ENCODE measurements at places on chromosomes 13 and 19.

DNA sequence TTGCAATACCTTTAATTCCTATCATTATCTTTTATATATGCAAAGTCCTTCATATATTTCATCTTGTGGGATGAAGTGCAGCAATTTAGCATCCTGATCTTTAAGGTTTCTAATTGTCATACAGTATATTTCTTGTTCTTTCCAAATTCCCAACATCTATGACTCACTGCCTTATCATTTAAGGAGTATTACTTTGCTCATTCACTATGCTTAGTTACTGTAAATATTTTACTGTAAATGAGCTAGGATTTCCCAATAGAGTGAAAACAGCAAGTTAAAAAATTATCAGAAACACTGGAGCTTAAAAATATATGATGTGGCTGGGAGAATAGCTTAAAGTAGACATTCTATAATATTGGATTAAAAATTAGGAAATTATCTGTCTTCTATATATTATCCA, 69.9 kb downstream of the SLITRK6 start:
- DNase-seq = no peak

- DNase-seq = no peak
These were observed 24.0 kb upstream of the OLFM4 start for GRCh38 chr13:53004573-53004972.

DNA sequence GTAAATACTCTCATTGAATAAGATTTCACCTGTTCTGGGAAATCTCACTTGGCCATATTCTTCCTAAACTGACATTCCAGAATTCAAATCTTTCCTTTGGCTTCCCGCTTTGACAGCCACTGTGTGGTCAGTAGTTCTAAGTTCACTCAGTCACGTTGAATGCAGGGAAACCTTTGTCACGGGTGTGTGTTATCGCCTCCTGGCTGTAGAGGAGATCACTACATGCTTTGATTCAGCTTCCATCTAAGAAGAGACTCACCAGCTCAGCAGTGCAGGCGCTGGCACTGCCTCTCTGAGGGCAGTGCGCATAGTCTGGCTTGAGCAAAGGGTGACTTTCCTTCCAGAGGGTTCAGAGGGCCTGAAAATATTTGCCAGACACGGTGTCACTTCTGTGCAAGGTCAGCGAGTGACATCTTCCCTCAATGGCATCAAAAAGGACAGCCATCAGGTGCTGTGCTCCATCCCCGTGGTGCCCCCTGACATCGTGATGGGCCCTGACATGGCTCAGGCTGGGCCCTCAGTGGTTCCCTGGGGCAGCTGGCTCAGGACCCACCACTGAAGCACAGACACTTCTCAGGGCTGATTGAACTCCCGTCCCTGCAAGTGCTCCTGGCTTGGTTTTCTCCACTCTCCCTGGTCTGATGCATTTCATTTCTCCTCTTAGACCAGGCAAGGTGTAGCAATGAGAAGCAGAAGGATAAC, 635.4 kb upstream of the ARGLU1 start:
- DNase-seq = no peak

DNA sequence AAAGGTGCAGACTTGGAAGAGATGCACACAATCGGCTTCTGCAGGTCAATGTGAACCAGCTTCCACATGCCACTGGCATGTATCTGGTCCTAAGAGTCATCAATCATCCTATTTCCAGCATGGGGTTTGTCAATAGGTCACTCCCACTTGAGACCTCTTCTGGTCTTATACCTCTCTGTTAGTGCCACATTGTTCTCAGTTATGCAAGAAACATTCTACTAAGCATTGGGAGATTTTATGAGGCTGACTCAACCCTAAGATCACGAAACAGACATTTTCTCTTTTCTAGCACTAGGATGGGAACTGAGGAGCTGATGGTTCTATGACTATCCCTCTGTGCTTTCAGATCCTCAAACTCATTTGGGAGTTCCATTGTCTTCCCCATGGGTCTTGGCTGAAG, 581.5 kb upstream of the KLF12 start:
- DNase-seq = no peak

GRCh38 chr13:20778311-20778710, 4.5 kb upstream of the EEF1AKMT1 start:
- DNase-seq = no peak

DNA sequence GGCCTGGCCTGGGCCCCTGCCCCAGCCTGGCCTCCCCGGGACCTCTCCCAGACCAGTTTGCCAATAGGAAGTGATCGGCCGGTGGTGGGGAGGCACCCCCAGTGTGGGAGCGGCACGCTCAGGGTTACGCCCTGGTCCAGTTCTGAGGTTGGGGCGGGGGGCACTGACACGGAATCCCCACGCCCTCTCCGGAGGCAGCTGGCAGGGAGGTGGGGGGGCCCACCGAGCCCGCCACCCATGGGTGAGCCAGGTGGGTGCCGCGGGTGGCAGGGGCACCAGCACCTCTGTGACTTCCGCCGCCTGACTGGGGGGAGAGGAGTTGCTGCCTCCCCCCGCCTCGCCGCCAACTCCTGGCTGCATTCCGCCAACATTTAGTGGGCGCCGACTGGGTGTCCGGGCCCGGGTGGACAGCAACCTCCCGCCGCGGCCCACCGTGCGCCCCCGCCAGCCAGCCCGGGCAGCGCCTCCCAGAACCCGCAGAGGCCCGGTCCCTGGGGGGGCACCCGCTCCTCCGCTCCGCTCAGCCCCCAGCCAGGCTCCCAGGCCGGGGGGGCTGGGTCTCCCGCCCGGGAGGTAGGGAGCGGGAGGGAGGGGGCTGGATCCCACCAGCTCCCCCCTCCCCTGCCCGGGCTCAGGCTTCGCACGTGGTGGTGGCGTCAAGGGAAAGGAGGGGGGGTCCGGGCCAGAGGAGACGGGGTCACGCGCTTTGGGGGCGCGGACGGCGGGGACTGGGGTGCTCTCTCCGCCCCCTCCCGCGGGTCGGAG, 2.0 kb downstream of the ZBTB7A start:
- no peak for DNase-seq

All from activated CD8-positive, alpha-beta memory T cell treated with anti-CD3 and anti-CD28 coated beads for 4 hours (primary cell).